ENCODE measurements at places on chromosomes 16 and 17. TPM values are rescaled to one million over a fixed set of nuclear protein-coding genes. Genes with fewer than 3 reads are reported as not detected.

The SMTNL2 gene
- not detected for total RNA-seq

The TEX14 gene
- not detected for total RNA-seq

The PPP1R27 gene
- not detected for total RNA-seq

The ELMO3 gene
- 0.06 TPM for total RNA-seq

The GNG13 gene
- total RNA-seq, result not detected

The PLLP gene
- 0.37 TPM for total RNA-seq

The RAP1GAP2 gene
- 0.31 TPM for total RNA-seq

The SLC13A5 gene
- total RNA-seq, result not detected

The GP1BA gene
- not detected for total RNA-seq

The CD300LF gene
- not detected for total RNA-seq

The VPS4A gene
- total RNA-seq, result 24.6 TPM

The RILP gene
- 14.4 TPM for total RNA-seq

The NPIPB6 gene
- total RNA-seq, result 0.06 TPM

The CDH11 gene
- 991 TPM for total RNA-seq

The AGRP gene
- total RNA-seq, result not detected

The SPNS3 gene
- not detected for total RNA-seq

The GPS1 gene
- total RNA-seq, result 72.1 TPM

The JPH3 gene
- total RNA-seq, result not detected

The FBXL16 gene
- total RNA-seq, result not detected

The TOX3 gene
- total RNA-seq, result not detected

The IQCK gene
- total RNA-seq, result 9.5 TPM

The NGFR gene
- total RNA-seq, result 9.8 TPM

The TM4SF5 gene
- not detected for total RNA-seq

The CDH3 gene
- not detected for total RNA-seq

The GAN gene
- total RNA-seq, result 2.7 TPM

The SSTR5 gene
- not detected for total RNA-seq

The CDK5R1 gene
- 1.4 TPM for total RNA-seq

The MEOX1 gene
- total RNA-seq, result 0.25 TPM

The FBXW10 gene
- total RNA-seq, result not detected

The EVPL gene
- not detected for total RNA-seq

The PEMT gene
- 48.5 TPM for total RNA-seq

The TBC1D26 gene
- total RNA-seq, result not detected

The ZNF207 gene
- total RNA-seq, result 72.4 TPM

The GUCY2D gene
- not detected for total RNA-seq

The SEZ6L2 gene
- 57.2 TPM for total RNA-seq

The GAS2L2 gene
- 0.44 TPM for total RNA-seq

Data from cardiac ventricle fibroblast (primary cell).